Activated CD8-positive, alpha-beta memory T cell treated with anti-CD3 and anti-CD28 coated beads, Interleukin-2, amount 10 ng/mL, durations not matched to agents 7 days and 5 days (primary cell): ENCODE measurements at places on chromosomes 1 and 21. TPM values are rescaled to one million over a fixed set of nuclear protein-coding genes. Genes with fewer than 3 reads are reported as not detected.

DNA sequence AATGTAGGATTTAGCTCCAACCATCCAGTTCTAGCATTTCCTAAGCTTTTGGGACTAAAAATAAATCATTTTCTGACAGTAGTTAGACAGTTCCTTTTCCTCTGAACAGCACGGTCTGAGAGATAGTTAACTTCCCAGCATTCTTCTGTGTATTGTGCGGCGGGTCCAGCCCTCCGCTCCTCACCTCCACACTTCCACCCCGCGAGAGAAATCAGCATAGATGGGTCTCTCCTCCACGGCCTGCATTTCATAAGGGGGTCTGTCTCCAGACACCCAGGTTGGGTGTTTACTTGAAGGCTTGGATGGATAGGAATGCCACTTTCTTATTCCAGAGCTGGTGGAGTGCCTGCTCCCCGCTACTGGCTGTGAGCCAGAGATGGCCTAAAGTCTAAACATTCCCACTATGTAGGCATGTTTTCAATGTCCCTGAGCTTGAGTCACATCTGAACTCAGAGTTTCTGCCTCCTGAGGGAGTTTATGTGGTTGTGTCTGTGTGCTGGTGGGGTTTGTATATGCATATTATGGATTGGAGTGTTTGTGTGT lies 38.0 kb upstream of the PPP2R5A start:
- no peak overlapping the region for H3K4me3 ChIP-seq
- H3K4me1 ChIP-seq: peaks cover 12% of the 10 kb centered on the region
- H3K36me3 ChIP-seq: peaks cover 2% of the 10 kb centered on the region
- no peak overlapping the region for H3K27ac ChIP-seq

DNA sequence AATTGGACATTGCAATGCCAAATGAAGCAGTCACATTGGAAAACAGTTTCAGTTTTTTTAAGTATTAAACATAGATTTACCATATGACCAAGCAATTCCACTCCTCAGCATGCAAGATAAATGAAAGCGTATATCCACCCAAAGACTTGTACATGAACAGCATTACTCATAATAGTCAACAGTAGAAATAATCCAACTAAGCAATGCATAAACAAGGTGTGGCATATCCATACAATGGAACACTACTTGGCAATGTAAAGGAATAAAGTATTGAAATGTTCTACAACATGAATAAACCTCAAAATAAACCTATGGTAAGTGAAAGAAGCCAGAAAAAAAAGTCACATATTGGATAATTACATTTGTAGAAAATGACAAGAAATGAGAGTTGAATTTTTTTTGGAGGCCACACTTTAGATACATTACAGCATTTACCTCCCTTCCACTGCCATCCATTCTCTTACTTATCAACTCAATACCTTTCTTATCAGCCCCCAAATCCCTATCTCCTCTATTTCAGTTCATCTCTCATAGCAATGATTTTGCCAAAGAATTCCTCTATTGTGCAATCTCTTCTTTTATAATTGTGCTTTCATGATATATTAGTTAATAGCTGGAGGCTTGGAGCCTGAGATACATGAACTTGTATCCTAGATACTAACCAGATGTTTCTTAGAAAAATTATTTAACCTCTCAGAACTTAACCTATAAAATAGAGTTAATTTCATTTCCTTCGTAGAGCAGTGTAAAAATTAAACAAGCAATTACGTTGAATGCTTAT lies 414.2 kb upstream of the C1orf87 start:
- no peaks in the 10 kb centered on the region for H3K4me1 ChIP-seq
- no peaks in the 10 kb centered on the region for H3K27me3 ChIP-seq
- H3K27ac ChIP-seq: no peak overlapping the region
- H3K36me3 ChIP-seq: no peaks in the 10 kb centered on the region
- H3K4me3 ChIP-seq: no peak overlapping the region
- no peak for DNase-seq

DNA sequence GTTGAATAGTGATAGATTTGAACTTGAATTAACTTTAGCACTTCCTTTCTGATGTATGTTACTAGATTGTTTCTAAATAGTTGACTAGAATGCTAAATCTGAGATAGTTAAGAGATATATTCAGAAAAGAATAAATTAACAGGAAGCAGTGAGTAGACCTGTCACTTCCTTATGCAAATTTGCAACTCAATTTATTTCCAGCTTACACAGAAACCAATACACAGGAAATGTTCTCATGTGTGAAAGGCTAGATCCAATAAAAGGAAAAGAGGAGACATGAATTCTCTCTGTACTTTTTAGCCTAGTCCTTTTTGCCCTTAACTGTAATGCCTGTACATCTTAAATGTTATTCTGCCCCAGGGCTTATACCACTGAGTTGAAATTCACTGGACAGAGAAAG lies 522.3 kb downstream of the COL11A1 start:
- H3K4me3 ChIP-seq: no peak overlapping the region
- H3K27ac ChIP-seq: no peak overlapping the region
- no peaks in the 10 kb centered on the region for H3K4me1 ChIP-seq
- DNase-seq: no peak
- no peaks in the 10 kb centered on the region for H3K27me3 ChIP-seq

DNA sequence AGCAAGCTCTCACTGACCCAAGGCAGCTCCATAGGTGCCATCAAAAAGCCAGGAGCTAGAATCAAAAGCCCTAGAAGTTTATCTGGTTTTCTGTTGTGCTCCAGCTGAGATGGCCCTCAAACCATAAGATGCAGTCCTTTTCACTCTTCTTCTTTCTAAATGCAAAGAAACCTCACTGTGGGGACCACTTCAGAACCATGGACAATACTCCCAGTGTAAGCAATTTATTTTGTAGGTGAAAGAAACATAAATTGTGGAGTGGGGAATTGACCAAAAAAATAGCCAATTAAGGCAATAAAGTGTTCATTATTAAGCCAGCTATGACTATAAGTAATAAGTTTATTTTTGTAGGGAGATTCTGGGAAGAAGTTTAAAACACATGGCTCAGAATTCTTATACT lies 1399.9 kb downstream of the PLA2G4A start:
- no peak for DNase-seq
- H3K4me1 ChIP-seq: no peaks in the 10 kb centered on the region
- no peaks in the 10 kb centered on the region for H3K27me3 ChIP-seq
- no peak overlapping the region for H3K4me3 ChIP-seq

DNA sequence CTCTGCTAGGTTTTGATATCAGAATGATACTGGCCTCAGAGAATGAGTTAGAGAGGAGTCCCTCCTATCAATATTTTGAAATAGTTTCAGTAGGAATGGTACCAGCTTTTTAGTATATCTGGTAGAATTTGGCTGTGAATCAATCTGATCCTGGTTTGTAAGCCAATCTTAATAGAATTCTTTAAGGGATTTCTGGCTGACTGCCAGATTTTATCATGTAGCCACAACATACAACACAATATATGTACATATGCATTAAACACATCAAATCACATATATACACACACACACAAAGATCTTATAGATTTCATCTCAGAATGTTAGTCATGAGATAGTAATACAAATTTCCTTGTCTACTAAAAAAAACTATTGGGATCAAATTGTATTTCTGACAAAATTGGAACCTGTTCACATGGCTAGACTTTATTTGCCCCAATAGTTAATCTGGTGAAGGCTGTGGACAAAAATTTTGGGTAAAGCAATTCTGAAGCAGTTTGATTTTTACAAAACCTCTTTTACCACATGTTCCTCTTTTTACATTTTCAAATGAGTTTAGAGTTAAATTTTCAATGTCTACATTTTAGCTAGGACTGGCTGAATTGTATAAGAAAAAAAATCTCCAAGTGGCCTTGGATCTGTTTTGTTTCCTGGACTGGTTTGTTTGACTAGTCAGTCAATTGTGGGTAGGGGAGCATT lies 151.7 kb downstream of the FASLG start:
- peaks cover 31% of the 10 kb centered on the region for H3K36me3 ChIP-seq
- H3K27me3 ChIP-seq: peaks cover 12% of the 10 kb centered on the region
- H3K4me1 ChIP-seq: peaks cover 13% of the 10 kb centered on the region
- no peak for DNase-seq

The RIPPLY3 gene
- total RNA-seq: not detected
